Psoas muscle (tissue), 8 donors: ENCODE measurements at places on chromosomes 13 and 19. TPM values are rescaled to one million over a fixed set of nuclear protein-coding genes. Genes with fewer than 3 reads are reported as not detected.

DNA sequence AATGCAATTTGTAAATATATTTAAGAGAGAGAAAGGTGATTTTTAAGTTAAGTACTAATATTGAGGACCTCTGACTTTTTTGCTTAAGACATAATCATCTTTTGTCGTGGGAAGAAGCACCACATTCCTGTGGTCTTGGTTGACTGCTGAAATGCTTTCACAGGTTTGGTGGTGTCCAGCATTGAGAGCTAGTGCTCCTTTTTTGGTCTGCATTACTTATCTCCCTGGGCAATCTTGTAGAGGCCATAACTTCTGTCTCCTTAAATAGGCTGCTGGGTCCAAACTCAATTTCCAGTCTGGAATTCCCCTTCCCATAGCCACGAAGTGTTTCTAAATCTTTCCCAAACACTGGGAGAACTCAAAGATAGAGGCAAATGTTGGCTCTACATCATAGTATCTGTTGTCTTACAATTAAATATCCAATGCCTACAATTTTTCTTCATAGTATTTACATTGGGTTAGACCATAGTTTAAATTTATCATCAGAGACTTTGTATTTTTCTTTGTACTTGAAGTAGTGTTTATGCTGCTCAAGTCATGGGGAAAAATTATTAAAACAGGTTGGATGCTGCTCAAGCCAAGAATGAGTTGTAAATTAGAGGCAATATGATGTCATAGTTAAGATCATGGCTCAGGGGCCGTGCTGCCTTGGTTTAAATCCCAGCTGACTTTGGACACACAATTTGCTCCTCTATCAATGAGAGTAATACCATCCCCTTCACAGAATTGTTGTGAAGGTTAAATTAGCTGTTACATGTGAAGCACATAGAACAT, 105.6 kb downstream of the POSTN start:
- H3K36me3 ChIP-seq, result no peaks in the 10 kb centered on the region
- no peak for DNase-seq
- H3K27ac ChIP-seq, result no peak overlapping the region
- no peak overlapping the region for H3K4me3 ChIP-seq
- H3K4me1 ChIP-seq, result no peaks in the 10 kb centered on the region
- no peaks in the 10 kb centered on the region for H3K27me3 ChIP-seq

DNA sequence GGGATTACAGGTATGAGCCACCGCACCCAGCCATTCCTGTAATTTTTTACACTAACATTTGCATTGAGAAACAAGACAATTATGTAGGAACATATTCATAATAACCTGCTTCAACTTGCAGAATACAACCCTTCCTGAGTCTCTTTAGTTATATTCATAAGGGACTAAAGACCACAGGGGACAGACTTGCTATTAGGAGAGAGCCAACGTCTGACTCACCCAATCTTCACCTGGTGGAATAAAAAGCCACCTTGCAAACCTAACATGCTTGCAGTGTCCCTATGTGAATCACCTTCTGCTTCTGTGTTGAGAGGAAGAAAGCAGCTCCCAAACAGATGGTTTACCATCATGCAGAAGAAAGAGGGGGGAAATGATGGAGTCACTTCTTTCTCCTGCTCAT, 456.1 kb downstream of the PCDH9 start:
- no peak overlapping the region for H3K27ac ChIP-seq
- DNase-seq, result no peak
- no peaks in the 10 kb centered on the region for H3K36me3 ChIP-seq
- H3K4me1 ChIP-seq, result no peaks in the 10 kb centered on the region

- H3K4me1 ChIP-seq, result peaks cover 6% of the 10 kb centered on the region
- no peaks in the 10 kb centered on the region for H3K27me3 ChIP-seq
- H3K4me3 ChIP-seq, result no peak overlapping the region
- H3K36me3 ChIP-seq, result no peaks in the 10 kb centered on the region
- no peak overlapping the region for H3K27ac ChIP-seq
- no peak for DNase-seq
Measured at GRCh38 chr19:41887711-41888382, 4.9 kb downstream of the ARHGEF1 start.

KLF12 gene
- total RNA-seq, result 8.0 TPM

VSTM1 gene
- total RNA-seq, result not detected

GRCh38 chr19:3684054-3684816, 16.0 kb downstream of the PIP5K1C start:
- no peaks in the 10 kb centered on the region for H3K27me3 ChIP-seq
- H3K36me3 ChIP-seq, result no peaks in the 10 kb centered on the region
- no peak overlapping the region for H3K27ac ChIP-seq
- no peak for DNase-seq
- no peaks in the 10 kb centered on the region for H3K4me1 ChIP-seq
- H3K4me3 ChIP-seq, result no peak overlapping the region

PSG2 gene
- total RNA-seq, result not detected
